ENCODE measurements at places on chromosomes 7 and 10.

GRCh38 chr10:44963772-44964633, 4.4 kb downstream of the RASSF4 start:
- DNase-seq: no peak

DNA sequence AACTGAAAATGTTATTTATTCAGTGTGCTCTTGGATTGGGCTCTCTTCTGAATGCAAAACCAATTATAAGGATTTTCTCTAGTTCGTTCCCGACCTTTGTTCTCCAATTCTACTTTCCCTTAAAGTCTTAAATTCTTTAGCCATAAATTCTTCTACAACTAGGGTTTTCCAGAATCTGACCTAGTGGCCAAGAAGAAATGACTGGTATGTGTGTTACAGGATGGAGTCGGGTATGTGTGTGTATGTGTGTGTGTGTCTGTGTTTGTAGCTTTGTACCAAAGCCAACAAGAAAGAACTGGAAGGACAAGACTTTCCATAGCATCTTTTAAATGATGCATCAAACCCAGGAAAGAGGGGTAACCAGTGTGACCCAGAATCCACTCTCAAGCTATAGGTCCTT, 25.8 kb upstream of the LEP start:
- DNase-seq: no peak

DNA sequence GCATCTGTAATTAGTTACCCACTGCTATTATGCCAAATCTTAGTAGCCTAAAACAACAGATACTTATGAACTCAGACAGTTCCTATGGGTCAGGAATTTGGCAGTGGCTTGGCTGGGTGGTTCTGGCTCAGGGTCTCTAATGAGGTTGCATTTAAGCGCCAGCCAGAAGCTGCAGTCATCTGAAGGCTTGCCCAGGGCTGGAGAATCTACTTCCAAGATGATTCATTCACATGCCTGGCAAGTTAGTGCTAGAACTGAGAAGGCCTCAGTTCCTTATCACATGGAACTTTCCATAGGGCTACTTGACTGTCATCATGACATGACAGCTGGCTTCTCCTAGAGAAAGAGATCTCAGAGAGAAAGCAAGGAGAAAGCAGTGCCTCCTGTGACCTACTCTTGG, 121.3 kb downstream of the AVL9 start:
- no peak for DNase-seq

DNA sequence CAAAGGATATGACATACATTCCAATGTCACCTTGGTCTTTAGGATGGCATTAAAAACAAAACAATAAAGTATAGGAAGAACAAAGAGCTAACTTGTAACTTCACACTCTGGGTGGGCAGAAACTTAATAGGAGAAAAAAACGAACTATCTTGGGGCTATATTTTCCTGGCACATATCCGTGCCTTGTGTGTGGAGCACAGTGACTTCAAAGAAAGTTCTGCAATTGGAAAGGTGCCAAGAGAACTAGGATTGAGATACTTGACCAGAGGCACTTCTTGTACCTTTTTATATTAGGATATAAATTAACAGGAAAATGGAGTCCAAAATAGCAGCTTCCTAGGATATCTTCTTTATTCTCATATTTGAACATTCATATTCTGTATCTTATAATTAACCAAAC, 148.4 kb downstream of the SEMA3D start:
- no peak for DNase-seq

DNA sequence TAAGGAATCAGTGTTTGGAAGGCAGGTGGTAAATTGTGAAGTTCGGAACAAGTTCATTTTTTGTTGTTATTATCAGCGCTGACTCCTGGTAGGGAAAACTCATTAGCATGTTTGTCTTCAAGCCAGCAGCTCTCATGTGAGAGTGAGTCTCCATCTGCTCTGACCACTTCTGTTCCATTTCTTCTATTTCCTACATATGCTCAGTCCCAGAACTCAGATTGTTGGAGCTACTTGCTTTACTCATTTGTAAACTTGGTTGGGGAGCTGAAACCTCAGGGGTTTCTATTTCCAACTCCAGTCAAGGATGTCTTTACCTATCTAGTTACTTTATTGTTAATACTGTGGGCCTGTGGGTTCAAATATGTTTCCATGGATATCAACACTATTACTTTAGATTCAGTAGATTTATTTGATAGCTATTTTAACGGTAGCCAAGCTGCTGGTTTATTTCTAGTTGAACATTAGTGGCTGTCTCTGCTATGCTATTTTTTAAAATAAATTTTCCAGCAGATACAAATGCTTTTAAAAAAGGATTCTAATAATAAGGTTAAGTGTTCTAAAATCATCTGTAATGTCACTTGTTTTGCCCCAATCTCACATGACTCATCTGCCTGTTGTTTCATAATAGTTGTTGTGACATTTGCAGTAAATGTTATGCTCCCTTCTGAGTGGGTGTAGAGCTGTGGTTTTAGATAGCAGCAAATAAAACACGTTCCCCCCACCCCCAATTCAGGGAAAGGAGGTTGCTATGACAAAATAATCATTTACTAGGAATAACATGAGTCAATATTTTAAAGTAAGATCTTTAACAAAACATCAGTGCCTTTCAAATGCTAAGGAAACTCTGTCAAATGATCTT, 143.3 kb downstream of the HDAC9 start:
- no peak for DNase-seq

DNA sequence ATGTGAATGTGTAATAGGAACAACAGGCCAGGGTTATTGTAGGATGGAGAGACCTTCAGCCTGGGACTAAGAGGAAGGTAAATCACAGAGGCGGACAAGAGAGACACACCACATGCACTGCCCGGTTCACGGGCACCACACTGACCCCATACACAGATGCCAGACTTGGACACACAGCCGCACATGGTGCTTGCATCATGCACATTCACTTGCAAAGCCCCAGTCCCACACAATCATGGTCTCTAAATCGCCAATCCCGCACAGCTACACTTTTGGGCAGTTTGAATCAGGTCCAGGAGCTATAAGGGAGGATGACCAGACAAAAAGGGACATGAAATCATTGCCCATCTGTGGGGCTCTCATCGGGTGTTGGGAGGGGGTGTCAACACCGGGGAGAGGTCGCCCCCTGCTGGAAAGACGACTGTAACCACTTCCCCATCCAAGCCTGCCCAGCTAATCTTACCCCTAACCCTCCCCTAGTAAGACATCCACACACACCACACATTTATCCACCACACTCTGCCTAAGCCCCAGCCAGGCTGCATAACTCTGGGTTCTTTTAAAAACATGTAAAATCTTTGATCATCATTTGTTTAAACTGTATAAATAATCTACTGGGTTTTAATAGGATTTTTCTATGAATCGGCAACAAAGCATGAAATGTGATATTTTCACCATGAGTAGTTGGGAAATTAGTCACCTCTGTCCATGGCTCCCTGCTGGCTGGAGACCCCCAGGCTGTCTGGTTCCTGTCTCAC, 40.5 kb upstream of the SLF2 start:
- DNase-seq: no peak

DNA sequence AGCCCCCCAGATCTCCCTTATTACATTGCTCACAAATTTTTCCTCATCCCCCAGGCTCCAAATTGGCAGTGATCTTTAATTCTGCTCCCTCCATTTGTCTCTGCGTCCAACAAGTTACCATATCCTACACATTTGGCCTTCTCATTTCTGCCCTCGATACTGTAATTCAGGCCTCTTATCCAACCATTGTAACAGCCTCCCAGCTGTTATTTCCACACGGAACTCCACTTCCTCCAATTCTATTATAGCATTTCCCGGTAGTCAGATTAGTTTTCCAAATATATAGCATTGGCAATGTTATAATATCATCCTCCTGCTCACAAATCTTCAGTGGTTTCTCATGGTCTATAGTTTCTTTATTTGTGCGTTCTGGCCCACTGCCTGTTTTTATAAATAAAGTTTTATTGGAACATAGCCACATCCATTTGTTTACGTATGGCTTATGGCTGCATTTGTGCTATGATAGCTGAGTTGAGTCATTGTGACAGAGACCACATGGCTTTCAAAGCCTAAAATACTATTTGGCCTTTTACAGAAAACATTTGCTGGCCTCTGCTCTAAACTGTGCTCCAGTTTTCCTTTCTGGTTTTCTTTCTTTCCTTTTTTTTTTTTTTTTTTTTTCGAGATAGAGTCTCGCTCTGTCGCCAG, 126.5 kb upstream of the ZNF438 start:
- DNase-seq: no peak

DNA sequence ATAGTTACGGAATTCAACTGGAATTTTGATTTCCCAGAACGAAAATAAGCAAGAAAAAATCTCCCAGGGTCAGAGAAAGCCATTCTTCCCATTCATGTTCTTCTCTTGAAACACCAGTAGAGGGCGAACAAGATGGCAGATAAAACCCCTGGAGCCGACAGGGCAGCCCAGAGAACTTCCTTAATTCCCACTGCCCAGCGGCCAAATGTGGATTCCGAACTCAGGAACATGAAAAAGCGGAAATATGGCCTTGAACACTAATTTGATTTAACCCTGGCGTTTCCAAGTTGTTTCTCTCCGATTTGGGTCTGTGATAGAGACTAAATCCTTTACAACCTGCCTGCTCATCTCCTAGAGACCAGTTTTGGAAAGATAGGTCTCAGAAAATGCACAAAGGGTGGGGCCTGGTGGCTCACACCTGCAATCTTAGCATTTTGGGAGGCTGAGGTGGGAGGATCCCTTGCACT, 100.7 kb upstream of the WAC start:
- DNase-seq: no peak

DNA sequence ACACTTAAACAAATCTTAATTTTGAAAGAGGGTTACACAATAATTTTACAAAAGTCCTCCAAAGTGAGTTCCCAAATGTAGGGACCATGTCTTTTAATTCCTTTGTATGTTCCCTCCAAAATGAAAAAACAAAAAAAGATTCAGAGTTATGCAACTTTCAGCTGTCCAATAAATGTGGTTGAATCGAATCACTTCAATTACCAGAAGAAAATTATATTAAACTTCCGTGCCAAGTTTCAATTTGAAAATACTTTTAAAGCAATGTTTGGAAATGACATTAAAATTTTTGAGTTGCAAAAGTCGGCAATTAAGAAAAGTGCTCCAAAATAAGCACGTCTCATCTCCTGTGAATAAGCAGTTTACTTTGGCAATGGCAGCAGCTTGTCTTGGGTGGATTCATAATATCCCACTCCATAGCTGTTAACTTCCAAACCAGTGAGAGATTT, 60.3 kb upstream of the C1GALT1 start:
- no peak for DNase-seq

DNA sequence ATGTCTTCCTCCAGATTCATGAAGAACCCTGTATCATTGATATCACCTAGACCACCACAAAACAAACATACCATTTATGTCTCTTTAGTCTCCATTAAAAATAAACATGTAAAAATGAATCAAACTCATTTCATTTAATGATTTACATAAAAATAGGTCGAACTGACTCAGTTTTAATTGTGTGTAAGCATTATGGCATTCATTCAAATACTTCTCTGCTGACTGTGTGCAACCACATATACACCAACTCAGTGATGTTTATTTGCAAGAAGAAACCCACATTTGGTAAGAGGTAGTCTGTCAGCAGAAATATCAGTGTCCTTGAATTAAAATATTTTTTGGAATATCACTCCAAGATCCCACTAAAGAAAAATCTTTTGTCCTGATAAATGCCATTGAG, 30.5 kb downstream of the ABCB1 start:
- no peak for DNase-seq

DNA sequence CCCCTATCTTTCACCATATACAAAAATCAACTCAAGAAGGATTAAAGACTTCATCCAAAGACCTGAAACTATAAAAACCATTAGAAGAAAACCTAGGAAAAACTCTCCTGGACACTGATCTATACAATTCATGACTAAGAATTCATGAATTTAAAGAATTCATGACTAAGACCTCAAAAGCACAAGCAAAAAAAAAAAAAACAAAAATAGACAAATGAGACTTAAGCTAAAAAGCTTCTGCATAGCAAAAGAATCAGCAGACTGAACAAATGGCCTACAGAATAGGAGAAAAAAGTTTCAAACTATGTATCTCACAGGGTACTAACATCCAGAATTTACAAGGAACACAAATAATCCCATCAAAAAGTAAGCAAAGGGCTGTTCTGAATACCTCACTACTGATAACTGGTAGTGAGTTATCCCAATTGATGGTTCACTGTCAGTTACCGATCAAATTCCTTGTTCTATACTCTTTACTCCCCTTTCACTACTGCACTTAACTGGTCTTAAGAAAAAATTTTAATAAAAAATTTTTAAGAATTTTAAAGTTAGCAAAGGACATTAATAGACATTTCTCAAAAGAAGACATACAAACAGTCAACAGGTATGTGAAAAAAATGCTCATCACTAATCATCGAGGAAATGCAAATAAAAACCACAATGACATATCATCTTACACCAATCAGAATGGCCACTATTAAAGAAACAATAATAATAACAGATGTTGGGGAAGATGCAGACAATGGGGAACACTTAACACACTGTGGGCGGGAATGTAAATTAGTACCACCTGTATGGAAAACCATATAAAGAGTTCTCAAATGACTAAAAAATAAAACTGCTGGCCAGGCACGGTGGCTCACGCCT, 33.2 kb downstream of the KMT2C start:
- DNase-seq: no peak

DNA sequence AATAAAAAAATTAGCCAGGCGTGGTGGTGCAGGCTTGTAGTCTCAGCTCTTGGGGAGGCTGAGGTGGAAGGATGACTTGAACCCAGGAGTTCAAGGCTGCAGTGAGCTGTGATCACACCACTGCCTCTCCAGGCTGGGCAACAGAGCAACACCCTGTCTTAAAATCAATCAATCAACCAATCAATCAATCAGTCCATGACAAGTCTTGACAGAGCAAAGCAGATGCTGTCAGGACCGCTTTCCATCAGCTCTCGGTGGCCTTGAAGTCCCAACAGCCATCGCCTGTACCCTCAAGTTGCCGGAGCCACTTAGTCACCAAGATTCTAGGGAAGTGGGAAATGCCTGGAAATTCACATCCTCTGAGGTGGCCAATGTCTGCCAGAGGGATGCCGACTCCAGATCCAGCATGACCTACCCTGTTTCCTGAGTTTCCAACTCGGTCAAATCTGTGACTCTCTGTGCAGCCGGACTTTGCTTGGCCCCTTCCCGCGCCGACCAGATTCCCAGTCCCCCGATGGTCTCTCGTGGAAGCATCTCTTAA, 871 bp upstream of the CCL24 start:
- DNase-seq: no peak

- DNase-seq: no peak
Measured at GRCh38 chr7:137925754-137926153, 76.1 kb downstream of the CREB3L2 start.

GRCh38 chr7:101554584-101555268, 74.4 kb downstream of the MYL10 start:
- DNase-seq: no peak

GRCh38 chr10:72688208-72688651, 3.7 kb upstream of the MCU start:
- DNase-seq: no peak
